CD8-positive, alpha-beta memory T cell (primary cell): ENCODE measurements at places on chromosomes 3 and 15. TPM values are rescaled to one million over a fixed set of nuclear protein-coding genes. Genes with fewer than 3 reads are reported as not detected.

Gene PRSS50
- total RNA-seq = not detected

Gene GPR171
- total RNA-seq = 179 TPM

- no peak for DNase-seq
Observed at GRCh38 chr15:100692246-100692645, 89.9 kb downstream of the ASB7 start.

DNA sequence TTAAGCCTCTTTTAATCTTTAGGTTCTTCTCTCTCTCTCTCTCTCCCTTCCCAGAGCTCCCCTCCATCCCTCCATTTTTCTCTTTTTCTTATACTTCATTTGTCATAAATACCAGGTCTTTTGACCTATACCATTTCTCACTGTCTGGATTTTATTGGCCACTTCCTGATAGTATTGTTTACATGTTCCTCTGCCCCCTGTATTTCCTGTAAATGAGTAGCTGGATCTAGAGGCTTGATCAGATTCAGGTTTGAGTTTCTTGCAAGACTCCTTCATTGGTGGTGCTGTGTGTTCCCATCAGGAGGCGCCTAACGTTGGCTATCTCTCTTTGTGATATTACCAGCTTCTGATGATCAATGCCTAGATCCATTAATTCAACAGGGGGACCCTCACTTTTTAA lies 42.2 kb downstream of the DAPK2 start:
- no peak for DNase-seq

DNA sequence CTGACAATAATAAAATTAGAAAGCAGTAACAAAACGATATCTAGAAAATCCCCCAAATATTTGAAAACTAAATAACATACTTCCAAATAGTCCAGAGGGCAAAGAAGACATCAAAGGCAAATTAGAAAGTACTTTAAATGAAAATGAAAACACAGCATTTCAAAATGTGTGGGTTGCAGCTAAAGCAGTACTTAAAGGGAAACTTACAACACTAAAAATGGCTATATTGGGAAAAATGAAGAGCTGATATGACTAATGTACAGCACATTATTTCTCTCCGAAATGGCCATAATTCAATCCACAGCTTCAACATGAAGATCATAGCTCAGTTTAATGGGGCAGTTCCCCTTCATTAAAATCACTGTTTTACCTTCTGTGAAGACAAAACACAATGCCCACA lies 71.9 kb downstream of the FBXL22 start:
- DNase-seq = no peak

DNA sequence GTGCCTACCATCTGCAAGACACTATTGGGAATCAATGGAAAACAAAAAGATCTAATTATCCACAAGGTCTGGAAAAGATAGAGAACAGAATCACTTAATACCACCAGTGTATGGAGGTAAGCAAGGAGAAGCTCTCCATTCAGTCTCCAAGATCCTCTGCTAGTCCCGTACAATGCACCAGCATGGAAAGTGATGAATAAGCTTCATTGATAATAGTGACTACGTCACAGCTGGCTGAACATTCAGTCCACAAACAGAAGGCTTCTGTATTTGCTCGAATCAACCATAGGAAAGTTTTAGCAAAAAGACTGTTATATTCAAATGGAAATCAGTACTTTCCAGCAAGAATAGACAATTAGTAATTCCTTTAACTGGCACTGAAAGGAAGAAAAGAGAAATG lies 42.9 kb downstream of the IGSF11 start:
- no peak for DNase-seq

Gene PEX5L
- not detected for total RNA-seq

GRCh38 chr3:30710017-30710416 lies 103.6 kb downstream of the TGFBR2 start:
- DNase-seq = no peak

- no peak for DNase-seq
Observed at GRCh38 chr3:50341996-50342650, 1.5 kb upstream of the RASSF1 start.

Gene MESP2
- not detected for total RNA-seq

Gene MTHFS
- total RNA-seq = 30.2 TPM

Gene SLC22A14
- total RNA-seq = not detected

- DNase-seq = no peak
Observed at GRCh38 chr3:109656225-109656624, 318.9 kb upstream of the DPPA4 start.

Gene ERICH6
- total RNA-seq = not detected

GRCh38 chr3:134381076-134381475 lies 6.8 kb upstream of the AMOTL2 start:
- no peak for DNase-seq

Gene CCR8
- 2.9 TPM for total RNA-seq

GRCh38 chr3:43082457-43082856 lies 23.4 kb downstream of the POMGNT2 start:
- DNase-seq = no peak

Gene ZNF620
- total RNA-seq = 7.1 TPM

- DNase-seq = peak; percentile 7
Observed at GRCh38 chr15:64460724-64461720, 644 bp downstream of the ZNF609 start.

DNA sequence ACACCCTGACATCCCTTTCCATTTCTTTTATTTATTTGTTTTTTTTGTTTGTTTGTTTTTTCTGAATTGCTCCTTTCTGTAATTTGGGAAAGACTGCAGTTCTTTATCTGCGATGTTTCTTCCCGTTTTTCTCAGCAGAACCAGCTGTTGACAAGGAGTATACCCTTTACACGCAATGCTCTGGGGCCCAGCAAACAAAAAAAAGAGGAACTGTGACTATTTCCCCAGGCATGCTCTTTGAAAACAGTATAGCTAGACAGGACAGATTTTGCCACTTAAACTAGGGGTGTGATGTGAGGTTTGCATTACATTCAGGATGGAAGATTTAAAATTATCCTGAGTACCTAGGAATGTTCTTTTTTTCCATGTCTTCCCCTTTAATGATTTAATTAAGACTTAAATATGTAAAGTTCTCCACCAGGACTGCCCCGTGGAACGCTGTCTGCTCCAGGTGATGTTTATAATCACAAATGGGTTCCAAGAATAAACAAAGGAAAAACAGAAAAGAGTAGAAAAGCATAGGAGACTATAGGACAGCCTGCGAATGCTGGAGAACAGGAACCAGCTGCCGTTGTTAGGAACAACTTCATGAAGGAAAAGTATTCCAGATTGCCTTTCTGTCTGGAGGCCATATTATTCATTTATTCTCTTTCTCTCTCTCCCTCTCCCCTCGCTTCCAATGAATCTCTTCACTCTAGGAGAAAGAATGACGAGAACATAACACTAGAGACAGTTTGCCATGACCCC lies 43.3 kb downstream of the TGFBR2 start:
- DNase-seq = no peak

DNA sequence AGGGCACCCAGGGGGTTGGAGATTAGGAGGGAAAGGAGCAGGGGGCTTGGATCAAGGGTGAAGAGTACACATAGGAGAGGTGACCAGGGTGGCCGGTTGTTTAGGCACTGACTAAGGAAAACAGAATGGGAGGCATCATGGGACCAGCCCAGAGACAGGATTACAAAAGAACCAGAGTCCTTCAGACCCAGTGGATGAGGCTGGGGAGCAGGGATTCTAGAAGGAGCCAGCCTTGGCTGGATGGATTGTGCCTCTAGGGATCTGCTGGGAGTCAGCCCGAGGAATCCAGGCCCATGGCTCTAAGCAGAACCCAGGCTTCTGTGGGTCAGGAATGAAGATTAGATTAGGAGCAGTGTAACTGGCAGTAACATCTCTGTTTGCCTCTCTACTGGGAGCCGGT lies 98.6 kb downstream of the ARNT2 start:
- DNase-seq = no peak

DNA sequence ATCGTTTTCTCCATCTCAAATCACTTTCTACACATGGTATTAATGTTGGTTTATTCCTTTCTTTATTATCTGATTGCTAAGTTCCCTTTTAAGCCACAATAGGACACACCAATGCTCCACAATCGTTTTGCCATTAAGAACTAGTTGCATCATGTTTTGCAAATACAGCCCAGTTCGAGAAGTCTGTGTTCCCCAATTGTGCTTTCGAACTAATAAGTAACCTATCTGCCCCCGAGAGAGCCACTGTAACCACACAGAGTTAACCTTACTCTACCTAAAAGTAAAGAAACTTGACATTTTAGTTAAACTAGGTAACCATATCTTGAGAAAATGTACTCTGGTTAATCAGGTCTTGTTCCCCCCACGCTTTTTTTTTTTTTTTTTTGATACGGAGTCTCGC lies 39.1 kb downstream of the MAGI1 start:
- DNase-seq = no peak

Gene SH3BP5
- 15.5 TPM for total RNA-seq

GRCh38 chr15:89090791-89091626 lies 2.8 kb downstream of the ABHD2 start:
- peak; percentile 11 for DNase-seq

GRCh38 chr15:94070356-94071295 lies 160.7 kb upstream of the MCTP2 start:
- no peak for DNase-seq

GRCh38 chr3:27089068-27089467 lies 280.1 kb downstream of the NEK10 start:
- DNase-seq = no peak

- DNase-seq = no peak
Observed at GRCh38 chr3:25707268-25707926, 42.7 kb upstream of the TOP2B start.

Gene MAN2A2
- total RNA-seq = 92.7 TPM

DNA sequence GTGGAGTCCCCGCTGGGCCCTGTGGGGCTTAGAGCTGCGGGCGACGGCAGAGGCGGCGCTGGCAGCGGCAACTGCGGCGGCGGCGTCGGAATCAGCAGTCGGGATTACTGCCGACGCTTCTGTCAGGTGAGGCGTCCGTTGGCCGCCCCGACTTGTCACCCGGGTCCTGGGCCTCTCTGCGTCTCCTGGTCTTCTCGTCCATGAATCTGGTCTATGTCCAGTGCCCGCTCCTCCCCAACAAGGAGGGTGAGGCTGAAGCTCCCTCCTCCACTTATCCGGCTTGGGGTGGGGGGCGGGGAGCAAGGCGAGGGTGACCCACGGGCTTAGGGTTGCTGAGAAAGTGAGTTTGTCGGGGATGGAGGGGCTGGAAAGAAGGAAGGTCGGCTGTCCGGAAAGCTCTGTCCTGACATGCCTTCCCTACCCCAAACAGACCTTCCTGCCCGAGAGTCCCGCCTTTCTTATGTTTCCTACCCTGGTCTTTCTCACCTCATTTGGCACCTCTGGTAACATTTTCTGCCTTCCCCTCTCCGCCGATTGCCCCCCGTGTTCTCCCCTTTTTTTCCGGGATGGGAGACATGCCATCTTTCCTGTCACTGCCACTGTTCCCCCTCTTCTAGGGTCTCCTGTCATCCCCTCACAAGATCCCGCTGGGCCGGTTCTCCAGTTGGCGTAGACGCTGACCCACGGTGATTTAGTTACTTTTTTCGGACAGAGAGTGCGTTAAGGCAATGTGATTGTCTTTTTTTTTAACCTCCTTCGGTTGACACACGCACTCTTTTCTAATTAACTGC lies 520 bp downstream of the ZNF654 start:
- DNase-seq = no peak

Gene FAM174B
- total RNA-seq = 3.9 TPM

GRCh38 chr3:39378957-39379777 lies 4.0 kb upstream of the SLC25A38 start:
- no peak for DNase-seq

DNA sequence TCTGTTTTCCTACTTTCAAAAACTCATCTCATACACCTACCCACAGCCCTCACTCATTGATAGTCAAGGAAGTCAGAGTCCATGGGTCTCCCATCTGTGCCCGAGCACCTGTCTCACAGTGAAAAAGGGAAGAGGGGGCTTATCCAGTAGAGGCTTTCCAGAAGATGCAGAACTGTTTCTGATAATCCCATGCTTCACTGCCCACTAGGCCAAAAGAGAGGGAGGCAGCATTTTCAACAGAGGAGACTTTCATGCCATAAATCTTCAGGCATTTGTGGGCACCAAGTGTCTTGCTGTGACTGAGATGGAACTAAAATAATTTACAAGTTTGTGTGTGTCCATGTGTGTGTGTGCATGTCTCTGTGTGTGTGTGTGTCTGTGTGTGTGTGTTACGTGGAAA lies 117.9 kb upstream of the PHLDB2 start:
- DNase-seq = no peak

DNA sequence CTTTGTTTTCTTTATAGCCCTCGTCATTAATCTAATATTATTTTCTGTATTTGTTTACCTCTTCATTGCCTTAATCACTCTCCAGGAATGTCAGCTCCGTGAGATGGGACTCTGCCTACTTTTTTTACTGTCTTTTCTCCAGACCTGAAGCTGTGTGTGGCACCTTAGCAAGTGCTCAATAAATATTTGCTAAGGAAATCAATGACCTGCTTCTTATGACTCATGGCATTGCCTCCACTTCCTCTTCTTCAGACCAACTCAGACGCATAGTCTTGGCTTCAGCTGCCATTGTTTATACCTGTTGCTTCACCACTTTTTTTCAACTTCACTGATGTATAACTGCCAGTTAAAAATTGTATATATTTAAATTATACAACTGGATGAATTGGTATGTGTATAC lies 218.5 kb upstream of the CMC1 start:
- no peak for DNase-seq

- DNase-seq = no peak
Observed at GRCh38 chr3:150738688-150739087, 24.3 kb downstream of the SIAH2 start.

Gene MCF2L2
- 3.5 TPM for total RNA-seq

- DNase-seq = no peak
Observed at GRCh38 chr3:194007592-194008337, 128.2 kb upstream of the HES1 start.

Gene VWA5B2
- total RNA-seq = 0.11 TPM

DNA sequence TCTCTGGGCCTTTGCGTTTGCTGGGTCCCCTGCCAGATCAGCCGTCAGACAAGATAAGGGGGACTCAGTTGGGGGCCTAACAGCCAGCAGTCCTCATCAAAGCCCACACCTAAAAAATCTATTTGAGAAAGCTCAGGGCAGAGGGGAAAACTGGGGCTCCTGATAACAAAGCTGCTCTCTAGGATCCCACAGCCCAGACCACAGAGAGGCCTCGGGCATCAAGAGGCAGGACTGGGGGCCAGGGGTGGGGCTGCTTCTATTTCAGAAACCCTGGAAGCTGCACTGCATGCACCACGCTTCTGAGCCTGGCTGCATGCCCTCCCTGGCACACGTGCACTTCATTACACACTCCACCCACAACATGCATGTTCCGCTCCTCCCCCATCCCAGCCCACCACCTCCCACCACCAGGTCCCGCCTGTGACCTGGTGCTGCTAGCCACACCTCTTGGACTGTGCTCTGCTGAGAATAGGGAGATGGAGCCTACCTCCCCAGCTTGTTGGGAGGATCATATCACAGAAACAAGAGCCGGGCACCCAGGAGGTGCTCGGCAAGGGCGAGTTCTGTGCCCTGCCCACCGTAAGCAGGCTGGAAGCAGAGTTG lies 26.6 kb downstream of the FBLN2 start:
- no peak for DNase-seq

- DNase-seq = no peak
Observed at GRCh38 chr3:11613851-11614487, 29.7 kb downstream of the VGLL4 start.

Gene NAALADL2
- total RNA-seq = not detected
